Stimulated activated memory B cell treated with anti-CD40 and anti-IgM and Interleukin-4, amounts not matched to agents 10 μg/mL and 1 μg/mL and 100 μg/mL, for 72 hours (primary cell): ENCODE measurements at places on chromosomes 2 and 18.
A peak's percentile ranks its signal among the peaks of the same experiment; 100 is the strongest.

GRCh38 chr2:168456521-168457189, 583 bp downstream of the CERS6 start:
- peak; percentile 32 for ATAC-seq

DNA sequence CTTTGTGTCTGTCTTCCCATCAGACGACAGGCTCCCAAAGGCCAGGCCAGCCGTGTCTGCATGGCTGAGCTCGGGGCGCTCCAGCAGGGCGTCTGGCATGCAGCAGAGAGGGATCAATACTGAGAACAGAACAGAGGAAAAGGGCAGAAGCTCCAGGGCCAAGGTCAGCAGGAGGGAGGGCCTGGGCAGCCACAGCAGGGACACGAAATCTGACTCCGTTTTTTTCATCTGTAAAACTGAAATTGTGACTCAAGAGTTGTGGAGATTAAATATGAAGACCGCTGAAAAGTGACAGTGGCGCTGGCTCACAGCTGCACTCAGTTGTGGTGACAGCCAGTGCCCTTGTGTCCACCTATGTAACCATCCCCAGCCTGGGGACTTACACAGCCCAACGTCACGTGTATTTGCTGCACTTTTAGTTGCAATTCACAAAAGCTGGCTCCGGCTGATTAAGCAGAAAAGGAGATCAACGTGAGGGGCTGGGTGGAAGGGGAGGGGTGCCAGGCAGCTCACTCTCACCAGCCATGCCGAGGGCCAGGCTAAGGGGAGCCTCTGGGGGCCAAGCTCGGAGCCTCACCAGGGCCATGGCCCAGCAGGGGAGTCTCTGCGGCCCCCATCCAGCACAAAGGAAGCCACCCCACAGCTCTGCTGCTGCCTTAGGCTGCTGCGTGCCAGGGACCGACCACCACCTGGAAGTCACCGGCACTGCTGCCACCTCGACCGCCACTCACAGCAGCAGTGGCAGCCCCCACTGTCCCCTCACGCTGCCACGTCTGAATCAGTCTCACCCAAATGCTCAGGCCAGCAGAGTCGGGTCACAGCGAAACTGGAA, 74.7 kb downstream of the EIPR1 start:
- ATAC-seq, result peak; percentile 31

DNA sequence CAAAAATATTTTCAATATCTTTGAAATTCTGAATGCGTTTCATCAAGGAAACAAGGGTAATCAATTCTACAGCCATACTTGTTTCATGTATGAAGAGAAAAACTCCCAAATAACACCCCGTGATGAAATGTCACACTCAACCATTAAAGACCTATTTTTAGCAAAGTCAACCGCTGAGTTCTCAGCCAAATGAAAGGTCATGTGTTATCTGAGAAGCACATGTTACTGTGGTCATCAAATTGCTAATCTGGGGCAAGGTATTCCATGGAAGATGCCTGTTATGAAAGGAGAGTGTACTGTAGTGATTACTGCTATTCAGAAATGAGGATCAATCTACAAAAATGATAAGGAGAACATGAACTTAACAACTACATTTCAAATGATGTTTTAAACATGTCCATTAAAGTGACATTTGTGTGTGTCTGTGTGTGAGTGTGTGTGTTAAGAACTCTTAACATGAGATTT, 126.7 kb downstream of the BCL2 start:
- peak; percentile 81 for ATAC-seq

GRCh38 chr2:68834737-68835376, 36.3 kb downstream of the BMP10 start:
- ATAC-seq, result no peak

- no peak for ATAC-seq
Observed at GRCh38 chr2:33616873-33617272, 17.8 kb upstream of the FAM98A start.

DNA sequence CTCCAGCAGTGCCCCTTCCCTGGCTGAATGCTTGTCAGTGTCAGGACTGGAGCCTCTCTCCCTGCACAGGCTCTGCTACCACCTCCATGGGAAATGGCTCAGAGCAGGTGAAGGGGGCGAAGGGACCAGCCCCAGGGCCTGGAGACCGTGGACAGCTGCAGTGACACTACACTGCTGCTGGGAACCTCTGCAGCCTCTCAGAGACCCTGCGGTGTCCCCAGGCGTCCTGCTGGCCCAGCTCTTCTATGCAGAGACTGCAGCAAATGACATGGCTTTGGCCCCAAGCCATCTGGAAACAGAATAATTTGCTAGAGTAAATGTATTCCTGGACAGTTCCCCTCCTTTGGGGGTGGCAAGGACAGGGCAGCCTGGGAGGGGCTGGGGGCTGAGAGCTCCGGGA, 53.2 kb downstream of the CIB4 start:
- ATAC-seq, result no peak

- no peak for ATAC-seq
Observed at GRCh38 chr2:191441496-191442214, 196.5 kb downstream of the MYO1B start.

DNA sequence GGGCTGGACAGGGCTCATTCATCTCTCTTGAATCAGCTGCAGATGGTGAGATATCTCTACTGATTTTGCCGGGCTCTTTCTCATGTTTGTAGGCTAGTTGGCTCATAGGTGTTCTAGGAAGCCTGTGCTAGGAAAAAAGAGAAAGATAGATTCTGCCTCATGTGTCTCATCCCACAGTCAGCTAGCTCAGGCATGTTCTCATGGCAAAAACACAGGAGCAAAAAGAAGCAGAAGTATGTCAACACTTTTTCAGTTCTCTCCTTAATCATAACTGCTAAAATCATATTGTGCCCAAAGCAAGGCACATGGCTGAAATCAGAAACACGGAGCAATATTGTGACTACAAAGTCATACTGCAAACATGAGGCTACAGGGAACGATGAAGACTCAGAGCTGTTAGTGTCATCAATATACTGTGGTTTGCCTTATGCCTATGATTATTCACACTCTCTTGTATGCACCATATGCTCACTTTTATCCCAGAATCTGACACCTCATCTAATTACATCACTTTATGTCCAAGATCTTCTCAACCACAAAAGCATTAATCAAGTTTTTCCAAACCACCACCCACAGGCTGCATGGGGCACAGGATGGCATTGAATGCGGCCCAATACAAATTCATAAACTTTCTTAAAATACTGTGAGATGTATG, 571.9 kb upstream of the CNTNAP5 start:
- no peak for ATAC-seq

GRCh38 chr2:200158647-200159356, 147.7 kb upstream of the SPATS2L start:
- ATAC-seq, result no peak

DNA sequence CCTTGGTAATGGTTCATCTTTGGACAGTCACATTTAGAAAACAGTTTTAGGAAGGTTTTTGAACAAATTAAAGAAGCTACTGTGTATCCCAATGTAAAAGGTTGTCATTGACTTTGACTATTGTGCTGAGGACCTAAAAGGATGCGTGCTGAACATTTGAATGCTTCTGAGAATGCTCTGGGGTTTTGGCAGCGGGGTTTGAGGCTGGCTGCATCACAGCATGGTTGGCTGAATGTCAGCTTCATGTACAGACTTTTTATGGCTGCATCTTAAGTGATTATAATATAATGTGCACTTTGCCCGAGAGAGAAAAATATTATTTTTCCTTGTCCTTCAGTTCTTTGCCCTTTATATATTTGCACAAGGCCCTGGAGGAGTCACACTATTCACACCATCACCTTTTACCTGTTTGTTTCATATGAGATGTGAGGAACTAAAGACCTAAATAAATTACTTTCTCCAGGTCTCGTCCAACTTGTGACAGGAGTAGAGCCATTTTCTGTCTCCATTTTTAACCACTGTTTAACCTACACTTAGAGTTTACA, 125.9 kb downstream of the CCDC85A start:
- no peak for ATAC-seq

DNA sequence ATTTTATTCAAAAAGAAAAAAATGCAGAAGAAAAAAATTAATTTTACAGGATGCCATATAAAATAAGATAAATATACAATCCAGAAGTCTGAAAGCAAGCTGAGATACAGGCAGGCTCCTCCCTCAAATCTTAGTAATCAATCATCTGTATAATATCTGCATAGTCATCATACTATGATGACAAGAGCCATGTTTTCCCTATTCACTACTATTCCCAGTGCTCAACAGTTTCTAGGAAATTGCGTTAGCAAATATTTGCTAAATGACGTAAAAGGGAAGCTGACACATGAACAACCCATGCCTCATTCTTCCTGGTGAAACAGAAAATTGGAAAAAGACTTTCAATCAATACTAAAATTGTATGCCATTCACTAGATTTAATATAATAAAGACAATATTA, 793.2 kb downstream of the SUCLG1 start:
- no peak for ATAC-seq

DNA sequence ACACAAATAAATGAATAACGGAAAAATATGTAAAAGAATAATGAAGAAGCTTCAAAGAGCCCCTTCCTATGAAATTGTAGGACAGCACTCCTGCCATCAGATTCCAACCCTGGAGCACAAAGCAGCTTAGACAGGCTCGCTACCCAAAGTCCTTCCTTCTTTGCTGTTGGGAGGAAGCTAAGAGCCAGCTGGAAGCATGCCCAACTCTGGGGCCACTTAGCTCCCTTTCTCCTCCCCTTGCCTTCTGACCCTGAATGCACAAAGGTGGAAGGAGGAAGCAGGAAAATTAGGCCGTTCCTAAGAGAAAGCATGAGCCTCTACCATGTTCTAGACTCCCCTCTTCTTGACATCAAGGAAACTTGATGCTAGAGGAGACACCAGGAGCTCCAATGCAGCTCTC, 700.8 kb downstream of the RNF144A start:
- no peak for ATAC-seq

DNA sequence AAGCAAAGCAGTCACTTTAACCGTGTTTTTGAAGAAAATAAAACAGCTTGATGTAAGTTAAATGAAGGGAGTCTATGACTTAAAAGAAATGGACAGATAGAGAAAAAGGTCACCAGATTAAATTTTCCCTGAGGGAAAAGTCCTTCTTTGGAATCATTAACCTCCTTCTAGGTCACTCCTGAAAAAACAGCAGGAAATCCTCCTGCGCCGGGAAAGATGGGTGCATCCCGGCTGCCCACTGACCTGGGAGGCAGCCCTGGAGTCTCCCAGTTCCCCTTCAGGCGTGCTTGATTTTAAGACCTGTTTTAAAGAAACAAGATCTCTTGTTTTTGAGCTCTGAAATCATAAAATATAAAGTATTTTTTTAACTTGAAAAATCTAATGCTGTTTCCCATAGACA, 18.4 kb upstream of the ZNF521 start:
- no peak for ATAC-seq
